ENCODE measurements at places on chromosomes 16 and 17.

- peak; percentile 54 for DNase-seq
Measured at GRCh38 chr16:22672830-22673210, 141.1 kb upstream of the HS3ST2 start.

DNA sequence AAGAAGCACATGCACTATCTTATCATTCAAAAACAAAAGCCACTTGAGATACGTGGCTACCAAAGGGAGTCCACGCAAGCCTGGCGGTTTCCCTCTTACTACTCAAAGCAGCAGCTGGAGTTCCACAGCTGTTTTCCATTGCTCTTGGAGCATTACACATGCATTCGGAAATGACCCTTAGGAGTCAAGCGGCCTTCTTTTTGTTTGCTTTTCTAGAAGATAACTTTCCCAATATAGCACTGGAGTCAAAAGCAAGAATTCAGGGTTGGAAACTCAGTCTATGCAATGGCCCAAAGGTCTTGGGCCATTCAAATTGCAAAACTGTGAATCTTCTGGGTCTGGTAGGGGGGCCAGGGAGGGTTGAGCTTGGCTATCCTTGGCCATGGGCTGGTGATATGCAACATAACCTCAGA, 97.8 kb upstream of the MAF start:
- DNase-seq = no peak

GRCh38 chr16:89808475-89808874, 8.0 kb downstream of the FANCA start:
- DNase-seq = no peak

GRCh38 chr16:55909876-55910275, 34.7 kb upstream of the CES5A start:
- DNase-seq = no peak

DNA sequence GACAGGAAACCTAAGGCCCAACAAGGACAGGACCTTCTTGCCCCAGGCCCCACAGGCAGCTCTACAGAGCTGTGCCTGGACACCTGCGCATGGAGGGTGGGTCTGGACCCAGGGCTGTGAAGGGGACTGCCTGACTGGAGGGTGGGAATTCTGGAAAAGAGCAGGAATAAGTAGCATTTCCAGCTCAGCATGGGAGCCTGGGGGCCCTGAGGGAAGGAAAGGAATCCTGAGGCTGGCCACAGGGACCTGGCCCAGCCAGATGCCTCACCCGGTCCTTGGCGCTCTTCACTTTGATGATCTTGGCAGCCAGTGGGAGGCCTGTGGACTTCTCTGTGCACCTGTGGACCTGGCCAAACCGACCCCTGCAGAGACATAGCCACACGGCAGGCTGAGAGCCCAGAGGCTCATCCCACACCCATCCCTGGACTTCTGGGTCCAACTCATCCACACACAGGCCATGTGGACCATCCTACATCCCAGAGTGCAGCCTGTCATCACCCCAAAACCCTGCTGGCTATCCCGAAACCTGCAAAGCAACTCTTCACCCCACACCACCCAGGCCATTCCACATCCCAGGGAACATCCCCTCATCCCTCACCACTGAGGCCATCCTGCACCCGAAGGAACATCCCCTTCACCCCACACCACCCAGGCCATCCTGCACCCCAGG, 18.7 kb downstream of the MYLK3 start:
- no peak for DNase-seq

GRCh38 chr16:67842509-67843342, 606 bp downstream of the THAP11 start:
- peak; percentile 84 for DNase-seq

DNA sequence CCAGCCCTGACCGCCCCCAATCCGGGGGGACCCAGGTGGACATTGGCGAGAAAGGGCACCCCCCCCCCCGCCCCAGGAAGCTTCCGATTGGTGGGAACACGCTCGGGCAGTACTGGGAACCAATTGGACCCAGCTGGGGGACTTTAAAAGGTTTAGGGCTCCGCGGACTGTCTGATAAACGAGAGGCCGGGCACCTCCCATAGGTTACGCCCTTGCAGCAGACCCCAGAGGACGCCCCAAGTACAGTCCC, 245 bp downstream of the TMEM256 start:
- no peak for DNase-seq

- no peak for DNase-seq
Measured at GRCh38 chr16:48444574-48444973, 59.4 kb upstream of the SIAH1 start.

GRCh38 chr16:51150888-51151320, at the start of gene SALL1:
Gene SALL1 (minus strand): TSS chr16:51151270. CDS start chr16:51151241, 29 bp downstream.
- DNase-seq = no peak

- no peak for DNase-seq
Measured at GRCh38 chr16:734208-734980, 6.4 kb downstream of the CIAO3 start.

- no peak for DNase-seq
Measured at GRCh38 chr17:48244121-48244711, 136.7 kb downstream of the SNX11 start.

DNA sequence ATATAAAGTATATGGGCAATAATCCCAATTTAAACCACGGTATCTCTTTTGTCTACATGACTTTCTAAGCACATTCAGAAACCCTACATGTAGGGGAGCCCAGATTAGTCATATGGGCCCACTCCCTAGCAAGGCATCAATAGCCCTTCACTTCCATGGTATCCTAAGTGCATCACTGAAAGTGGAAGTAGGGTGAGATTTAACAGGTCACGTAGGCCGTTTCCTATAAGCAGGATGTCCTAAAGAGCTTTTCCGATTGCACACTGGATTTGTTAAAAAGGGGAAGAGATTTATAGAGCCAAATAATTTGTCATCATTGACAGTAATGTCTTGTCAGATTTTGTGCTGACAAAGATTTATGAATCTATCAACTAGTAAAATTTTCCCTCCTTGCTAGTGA, 39.0 kb downstream of the CA4 start:
- no peak for DNase-seq

GRCh38 chr16:89114159-89114981, 20.7 kb downstream of the ACSF3 start:
- DNase-seq = no peak

DNA sequence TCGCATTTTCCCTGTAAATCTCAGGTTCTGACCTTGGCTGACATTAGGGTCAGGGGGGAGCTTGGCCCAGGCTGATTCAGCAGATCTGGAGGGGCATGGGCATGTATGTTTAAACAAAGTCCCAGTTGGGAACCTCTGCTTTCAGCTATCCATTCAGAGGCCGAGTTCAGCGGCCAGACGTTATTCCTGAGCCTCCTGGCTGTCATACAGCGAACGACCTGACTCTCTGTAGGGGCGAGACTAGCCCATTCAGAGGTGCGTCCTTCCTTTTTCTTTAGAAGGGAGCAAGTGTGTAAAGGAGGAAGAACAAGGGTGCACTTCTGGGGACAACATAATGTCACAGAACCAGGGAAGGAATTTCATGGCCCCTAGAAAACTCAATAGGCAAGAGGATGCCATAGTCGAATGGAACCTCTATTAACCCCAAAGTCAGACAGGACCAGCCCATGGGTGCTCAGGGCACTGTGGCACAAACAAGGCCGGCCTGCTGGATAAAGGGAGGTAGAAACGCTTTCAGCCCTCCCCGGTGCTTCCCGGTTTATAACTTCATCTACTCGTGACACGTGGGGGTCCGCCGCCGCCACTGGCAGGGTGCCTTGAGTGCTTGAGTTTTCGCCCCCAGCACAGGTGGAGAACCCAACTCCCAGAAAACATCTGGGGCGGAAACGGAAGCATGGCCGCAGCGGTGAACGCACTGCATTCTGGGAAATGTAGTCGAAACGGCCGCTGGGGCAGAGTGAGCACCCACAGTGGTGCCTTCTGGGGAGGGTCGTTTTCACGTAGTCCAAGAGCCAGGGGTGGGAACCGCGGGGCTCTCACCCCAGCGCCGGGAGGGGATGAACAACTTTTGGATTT, 33.2 kb upstream of the PLCG2 start:
- peak; percentile 89 for DNase-seq

GRCh38 chr16:80082906-80083305, 457.9 kb upstream of the DYNLRB2 start:
- no peak for DNase-seq

GRCh38 chr16:85090181-85090580, 22.1 kb downstream of the CIBAR2 start:
- no peak for DNase-seq

DNA sequence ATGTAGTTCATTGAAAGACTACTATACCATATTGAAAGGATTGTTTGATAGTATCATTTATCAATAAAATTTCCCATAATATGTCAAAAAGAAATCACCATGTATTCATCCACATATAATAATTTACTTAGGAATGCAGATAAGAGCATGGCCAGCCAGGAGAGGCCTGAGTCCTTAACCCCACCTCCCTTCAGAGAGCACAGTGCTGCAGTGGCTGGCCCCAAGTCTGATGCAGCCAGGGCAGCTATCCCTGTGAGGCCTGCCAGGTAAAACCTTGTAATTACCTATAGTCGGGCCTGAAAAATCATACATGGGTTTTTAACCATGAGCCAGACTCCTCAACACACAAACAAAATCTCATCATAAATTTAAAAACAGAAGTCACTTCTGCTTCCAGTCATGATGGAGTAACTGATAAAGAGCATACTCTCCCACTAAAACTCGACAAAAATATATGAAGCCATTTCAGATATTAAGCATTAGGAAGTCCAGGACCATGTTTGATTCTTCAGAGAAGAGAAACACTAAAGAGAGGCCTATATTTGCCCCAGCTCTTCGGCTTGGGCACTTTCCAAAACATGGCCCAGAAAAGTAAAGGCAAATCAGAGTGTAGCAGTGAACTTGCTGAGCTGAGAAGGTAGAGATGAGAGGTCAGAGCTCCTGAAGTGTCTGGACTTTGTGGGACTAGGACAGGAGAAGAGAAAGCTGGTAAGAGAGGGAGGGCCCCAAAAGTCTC, 40.9 kb upstream of the CCNF start:
- no peak for DNase-seq

DNA sequence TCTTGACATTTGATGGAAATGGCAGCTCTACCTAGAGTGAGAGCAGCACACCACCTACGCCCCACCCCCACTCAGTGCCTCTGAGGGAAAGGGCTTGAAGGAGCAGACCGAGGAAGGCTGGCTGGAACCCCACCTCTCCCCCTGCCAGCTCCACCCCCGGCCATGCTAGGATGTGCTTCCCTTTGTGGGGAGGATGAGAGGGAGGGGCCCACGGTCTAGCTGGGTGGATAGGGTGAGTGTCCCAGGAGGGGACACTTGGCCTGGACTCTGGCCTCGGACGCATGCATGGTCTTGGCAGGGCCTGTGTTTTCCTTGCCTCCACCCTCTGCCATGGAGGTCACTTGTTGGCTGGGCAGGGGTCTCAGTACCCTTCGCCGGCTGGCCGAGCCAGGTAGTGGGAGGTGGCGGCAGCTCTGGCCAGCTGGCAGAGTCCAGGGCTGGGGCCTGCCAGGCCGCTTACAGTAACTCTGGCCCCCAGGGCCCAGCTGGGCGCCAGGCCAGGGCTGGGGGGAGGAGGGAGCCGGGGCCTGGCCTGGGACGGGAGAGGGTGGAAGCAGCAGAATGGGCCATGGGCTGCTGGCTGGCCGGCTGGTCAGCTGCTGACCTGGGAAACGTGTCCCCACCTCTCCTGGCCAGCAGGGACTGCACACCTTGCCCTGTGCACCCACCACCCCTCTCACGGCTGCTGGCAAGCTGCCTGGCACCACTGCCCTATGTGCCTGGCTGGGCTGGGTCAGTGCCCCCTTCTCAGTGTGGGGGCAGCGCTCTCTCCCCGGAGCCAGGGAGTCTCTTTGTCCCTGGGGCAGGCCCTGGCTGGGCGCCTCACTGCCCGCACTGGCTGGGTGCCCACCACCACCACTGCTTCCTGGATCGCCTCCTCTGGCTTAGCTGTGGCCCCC, 23.0 kb downstream of the RARA start:
- no peak for DNase-seq

DNA sequence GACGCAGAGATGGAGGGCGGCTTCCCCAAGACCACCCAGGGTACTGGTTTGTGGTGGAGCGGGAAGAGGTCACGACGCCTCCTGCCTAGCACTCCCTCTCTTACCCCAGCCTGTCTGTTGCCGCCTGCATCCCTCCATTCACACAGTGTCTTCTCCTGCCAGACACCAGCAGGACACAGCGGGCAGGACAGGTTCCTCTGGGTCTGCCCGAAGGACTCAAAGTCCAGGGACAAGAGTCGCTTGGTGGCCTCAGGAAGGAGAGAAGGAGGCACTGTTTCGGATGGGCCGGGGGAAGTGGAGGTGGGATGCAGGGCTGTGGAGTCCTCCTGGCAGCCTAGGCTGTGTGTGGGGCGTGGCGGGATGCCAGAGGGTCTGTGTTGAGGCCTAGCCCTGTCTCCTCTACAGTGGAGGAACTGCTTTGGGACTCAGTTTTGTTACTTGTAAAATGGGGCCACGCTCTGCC, 19.6 kb upstream of the TNS4 start:
- DNase-seq = no peak

- no peak for DNase-seq
Measured at GRCh38 chr16:19698480-19699465, 19.3 kb downstream of the KNOP1 start.

- DNase-seq = no peak
Measured at GRCh38 chr16:2492292-2492691, 17.4 kb downstream of the TBC1D24 start.

GRCh38 chr17:62995377-62995885, 29.4 kb downstream of the TANC2 start:
- no peak for DNase-seq

- no peak for DNase-seq
Measured at GRCh38 chr17:81999976-82000802, 22.5 kb downstream of the CENPX start.

- peak; percentile 93 for DNase-seq
Measured at GRCh38 chr16:84699712-84700445, at the start of gene USP10. Gene USP10 (plus strand): TSS chr16:84700000. CDS start chr16:84700091, 91 bp downstream.

Data from activated CD8-positive, alpha-beta memory T cell treated with anti-CD3 and anti-CD28 coated beads for 24 hours (primary cell).